Sciatic nerve (tissue), 2 donors: ENCODE measurements at places on chromosomes 6 and 20. TPM values are rescaled to one million over a fixed set of nuclear protein-coding genes. Genes with fewer than 3 reads are reported as not detected.

GRCh38 chr6:36277946-36278470 lies 8.1 kb downstream of the PNPLA1 start:
- DNase-seq = no peak

DNA sequence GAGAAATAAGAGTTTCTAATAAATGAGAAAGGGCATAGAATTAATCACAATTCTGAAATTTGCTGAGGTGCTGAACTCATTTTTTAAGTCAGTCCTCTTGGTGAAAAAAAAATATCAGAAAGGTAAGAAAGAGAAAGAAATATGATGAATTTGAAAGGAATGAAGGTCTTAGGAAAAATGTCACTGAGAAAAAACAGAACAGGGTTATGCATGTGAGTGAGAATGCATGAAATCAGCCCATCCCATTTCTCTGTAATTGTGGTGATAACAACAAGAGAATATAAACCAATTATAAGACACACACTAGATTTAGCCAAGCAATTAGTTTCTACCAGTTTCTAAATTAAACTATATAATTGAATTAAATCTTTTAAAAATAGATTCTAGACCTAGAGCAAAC lies 138.9 kb downstream of the TBX18 start:
- DNase-seq = no peak

GRCh38 chr20:15297059-15297875 lies 959.9 kb upstream of the FLRT3 start:
- no peak for DNase-seq

IPCEF1 gene
- 5.0 TPM for total RNA-seq

DUSP15 gene
- total RNA-seq = 49.5 TPM

FAM120B gene
- 36.5 TPM for total RNA-seq

DNA sequence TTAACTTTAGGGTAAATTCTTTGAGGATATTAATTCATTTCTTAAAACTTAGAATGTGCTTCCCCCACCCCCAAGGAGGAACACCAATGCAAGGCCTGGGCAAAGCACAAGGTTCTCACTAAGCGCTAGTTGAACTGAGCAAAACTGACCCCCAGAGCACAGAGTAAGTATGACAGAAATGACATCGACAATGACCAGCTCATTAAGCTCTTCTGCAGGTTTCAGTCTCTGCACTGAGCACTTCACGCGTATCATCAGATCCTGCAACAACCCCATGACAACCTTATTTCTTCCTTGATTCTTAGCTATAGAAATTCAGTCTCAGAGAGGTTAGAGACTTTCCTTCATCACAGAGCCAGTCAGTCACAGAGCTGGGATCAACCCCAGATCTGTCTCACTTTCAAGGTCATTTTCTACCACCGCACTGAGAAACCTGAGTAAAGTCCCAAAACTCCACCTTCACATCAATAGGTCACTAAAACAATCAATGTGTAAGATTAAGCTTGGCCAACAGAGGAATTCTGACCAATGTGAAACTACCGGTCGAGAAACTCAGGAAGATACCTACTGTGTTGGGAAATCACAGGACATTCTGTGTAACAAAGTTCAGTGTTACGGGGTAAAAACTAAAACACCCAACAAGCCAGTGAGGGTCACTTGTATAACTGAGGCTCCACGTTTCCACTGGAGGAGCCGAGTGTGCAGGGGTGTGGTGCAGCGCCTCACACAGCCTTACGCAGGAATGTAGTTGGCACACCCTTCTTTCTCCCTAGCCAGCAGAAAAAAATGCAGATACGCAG lies 129.0 kb upstream of the FOXQ1 start:
- no peak for DNase-seq

DNA sequence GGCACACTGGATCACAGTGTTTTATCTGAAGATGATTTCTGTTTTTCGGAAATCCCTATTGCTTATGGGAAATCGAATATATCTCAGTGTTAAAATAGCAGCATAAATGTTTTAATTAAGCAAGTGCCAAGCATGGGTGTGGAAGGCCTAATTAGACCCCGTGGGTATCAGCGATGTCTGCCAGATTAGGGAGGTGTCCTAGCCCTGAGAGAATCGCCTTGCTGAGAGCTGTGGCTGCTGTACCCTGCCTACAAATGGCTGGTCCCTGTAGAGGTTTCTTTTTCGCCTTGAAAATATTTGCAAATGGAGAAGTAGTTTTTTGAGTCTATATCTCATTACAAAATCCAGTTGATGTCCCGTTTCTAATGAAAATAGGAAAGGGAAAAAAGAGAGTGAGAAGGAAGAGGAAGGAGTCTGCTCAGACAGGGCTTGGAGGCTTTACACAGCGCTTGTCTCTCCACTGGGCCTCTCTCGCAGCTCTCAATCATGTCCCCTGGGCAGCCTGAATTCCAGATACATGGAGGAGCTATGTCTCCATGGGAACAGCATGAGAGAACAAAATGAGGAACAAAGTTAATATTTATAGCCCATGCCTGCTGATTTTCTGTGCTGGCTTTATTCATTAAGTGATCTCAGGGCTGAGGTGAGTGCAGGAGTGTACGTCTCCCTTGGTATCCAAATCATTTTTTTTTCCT lies 35.2 kb upstream of the BCLAF1 start:
- DNase-seq = no peak

DNA sequence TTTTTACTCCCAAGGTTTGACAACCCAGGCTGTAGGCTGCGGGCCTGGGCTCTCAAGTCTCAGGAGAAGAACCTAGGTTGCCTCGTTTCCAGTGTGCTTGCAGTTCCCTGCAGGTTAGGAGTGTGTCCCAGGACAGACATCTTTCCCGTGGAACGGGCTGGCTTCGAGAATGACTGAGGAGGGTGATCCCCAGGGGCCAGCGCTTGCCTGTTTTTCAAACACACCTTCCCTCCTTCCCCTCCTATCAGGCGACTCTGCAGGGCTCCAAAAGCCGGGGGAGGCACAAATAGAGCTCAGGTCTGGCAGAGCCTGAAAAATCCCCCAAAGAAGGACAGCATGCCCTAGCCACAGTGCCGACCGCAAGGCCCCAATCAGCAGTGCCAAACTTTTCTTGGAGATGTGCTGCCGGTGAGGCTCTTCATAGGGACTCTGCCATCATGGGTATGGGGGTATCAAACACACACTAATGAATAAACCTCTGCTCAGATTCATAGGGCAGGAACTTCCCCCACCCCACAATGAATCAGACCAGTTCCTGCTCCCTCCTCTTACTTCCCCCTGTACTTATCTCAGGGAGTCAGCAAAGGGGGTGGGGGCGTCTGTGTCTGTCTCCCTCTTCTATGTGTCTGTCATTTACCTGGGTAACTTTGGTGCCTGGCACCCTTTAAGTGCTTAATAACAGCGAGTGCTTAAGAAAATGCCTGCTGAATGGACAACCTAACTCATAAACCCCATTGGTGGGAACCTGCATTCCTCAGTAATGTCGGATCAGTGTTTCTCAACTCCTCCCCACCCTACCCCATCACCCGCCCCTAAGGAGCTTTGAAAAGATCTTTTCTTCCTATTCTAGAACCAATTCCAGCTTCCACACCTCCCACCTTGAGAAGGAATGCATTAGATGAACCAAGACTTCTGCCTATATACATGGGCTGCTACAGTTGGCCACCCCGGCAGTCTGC lies 1.6 kb downstream of the KCNG1 start:
- DNase-seq = no peak

SERAC1 gene
- 9.4 TPM for total RNA-seq

SPATS1 gene
- not detected for total RNA-seq

DNA sequence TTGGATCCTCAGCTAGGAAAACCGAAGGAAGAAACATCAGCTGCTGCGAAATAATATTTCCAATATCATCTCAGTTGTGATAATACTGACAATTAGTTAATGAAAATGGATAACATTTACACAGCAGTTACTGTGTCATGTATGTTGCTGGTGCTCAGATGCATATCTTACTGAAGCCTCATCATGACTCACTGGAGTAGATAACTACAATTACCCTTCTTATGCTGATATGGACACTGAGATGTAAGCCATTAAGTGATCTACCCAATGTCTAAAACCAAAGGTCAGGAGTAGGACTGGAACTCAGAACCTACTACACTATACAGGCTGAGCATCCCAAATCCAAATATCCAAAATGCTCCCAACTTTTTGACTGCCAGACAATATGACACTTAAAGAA lies 54.7 kb upstream of the LYRM2 start:
- DNase-seq = no peak

FOXP4 gene
- 39.2 TPM for total RNA-seq

DNA sequence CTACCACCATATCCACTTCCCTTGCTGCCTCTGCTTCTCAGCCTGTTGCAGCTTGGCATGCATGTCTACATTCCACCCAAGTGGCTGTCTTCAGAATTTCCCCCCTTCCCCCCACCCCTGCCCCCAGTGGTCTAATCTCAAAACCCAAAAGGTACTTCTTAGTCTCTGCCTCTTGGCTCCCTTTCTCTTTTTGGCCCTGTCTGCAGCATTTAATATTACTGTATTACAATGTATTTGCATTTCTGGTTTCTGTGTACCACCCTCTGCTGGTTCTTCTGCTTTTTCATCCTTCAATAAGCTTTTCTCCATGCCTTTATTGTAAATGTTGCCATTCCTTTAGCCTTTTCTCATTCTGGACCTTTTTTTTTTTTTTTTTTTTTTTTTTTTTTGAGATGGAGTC lies 43.0 kb downstream of the RPRD1B start:
- no peak for DNase-seq

EIF6 gene
- total RNA-seq = 66.9 TPM

SPATA25 gene
- 2.8 TPM for total RNA-seq

TP53TG5 gene
- not detected for total RNA-seq

- peak; percentile 74 for DNase-seq
Measured at GRCh38 chr6:152094992-152095592, 287.6 kb downstream of the ESR1 start.

DNA sequence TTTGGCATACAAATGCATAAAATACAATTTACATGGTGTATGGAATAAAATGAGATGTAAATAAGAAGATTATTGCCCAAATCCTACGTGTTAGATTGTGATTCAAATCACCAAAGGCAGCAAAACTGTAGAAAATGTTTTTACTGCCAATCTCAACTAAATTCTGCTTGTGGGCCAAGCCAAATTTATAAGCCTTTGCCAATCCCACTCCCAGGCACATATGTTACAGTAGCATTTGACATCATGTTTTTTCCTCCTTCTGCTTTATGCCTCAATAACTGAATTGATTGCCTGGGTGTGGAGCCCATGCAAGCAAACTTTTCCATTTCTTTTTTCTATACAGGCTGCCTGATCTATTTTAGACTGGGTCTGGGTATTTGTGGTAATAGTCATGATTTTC lies 36.3 kb upstream of the LRRC1 start:
- no peak for DNase-seq

GRCh38 chr6:157438611-157439111 lies 57.7 kb downstream of the ZDHHC14 start:
- DNase-seq = no peak

SPAG4 gene
- total RNA-seq = 4.5 TPM

SCRT2 gene
- total RNA-seq = not detected

DNA sequence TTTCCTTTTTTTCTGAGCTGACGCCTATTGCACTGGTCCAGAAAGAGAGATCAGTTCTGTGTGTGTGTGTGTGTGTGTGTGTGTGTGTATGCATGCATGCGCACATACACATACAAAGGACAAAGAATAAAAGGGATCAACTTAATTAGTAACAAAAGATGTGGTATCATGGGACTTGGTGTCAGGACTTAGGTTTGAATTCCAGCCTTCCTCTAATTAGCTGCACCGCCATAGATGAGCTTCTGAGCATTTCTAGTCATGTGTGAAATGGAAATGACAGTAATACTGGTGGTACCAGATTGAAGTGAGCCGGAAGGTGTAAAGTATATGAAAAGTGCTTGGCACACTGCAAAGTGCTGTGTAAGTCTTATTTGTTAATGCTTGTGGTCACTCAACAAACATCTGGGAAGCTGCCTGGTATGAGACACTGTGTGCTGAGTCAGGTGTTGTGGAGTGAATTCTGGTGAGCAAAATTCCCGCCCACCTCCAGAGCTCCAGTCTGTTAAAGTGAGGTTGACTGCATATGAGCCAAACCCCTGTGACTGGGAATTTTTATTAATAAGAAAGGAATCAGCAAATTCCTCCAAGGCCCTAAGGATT lies 12.4 kb downstream of the DAAM2 start:
- DNase-seq = no peak

- DNase-seq = no peak
Measured at GRCh38 chr6:12051861-12052368, 39.8 kb downstream of the HIVEP1 start.

ATP9A gene
- 42.8 TPM for total RNA-seq

- no peak for DNase-seq
Measured at GRCh38 chr20:4252005-4252404, 236.6 kb upstream of the RNF24 start.

DNA sequence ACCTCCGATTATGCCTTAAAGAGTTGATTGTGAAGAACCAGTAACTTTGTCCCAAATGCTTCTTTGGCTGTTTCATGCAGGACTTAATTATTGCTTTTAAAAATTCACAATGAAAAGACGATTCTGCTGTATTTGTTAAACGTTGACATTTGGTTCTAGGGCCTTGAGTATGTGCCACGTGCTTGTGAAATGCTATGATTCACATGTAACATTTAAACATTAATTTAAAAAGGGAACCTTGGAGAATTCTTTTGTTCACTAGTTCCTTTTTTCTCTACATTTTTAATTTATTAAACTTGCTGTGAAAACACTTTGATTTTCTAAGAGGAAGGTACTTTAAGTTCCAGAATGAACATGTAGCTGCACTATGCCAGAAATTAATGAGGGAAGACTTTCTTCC lies 9.5 kb downstream of the GZF1 start:
- DNase-seq = no peak

GRCh38 chr20:50038574-50038991 lies 55.8 kb downstream of the SNAI1 start:
- DNase-seq = no peak

GNAS-AS1 gene
- total RNA-seq = 1.5 TPM

GRCh38 chr6:122809001-122809400 lies 19.9 kb downstream of the SMPDL3A start:
- no peak for DNase-seq

- no peak for DNase-seq
Measured at GRCh38 chr6:26217714-26218075, 130.5 kb downstream of the HFE start.

DNA sequence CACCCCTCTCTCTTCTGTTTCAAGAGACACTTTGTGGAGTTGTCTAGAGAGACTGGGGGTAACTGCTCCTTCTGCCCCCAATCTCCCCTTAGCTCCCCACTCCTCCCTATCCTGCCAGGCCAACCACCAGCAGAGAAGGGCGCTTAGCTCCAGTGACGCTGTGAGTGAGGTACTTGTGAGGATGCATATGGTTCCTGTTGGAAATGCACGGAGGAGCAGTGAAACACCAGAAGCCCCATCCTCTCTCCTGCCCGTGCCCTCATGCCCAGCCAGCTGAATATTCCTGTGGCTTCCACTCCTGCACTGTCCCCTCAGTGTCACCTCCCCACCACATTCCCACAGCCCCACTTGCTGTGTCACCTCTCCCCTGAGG lies 11.9 kb downstream of the NT5E start:
- DNase-seq = no peak
